ENCODE measurements at places on chromosomes 12 and 14.

- DNase-seq, result no peak
Measured at GRCh38 chr14:54617467-54617866, 50.5 kb downstream of the SAMD4A start.

DNA sequence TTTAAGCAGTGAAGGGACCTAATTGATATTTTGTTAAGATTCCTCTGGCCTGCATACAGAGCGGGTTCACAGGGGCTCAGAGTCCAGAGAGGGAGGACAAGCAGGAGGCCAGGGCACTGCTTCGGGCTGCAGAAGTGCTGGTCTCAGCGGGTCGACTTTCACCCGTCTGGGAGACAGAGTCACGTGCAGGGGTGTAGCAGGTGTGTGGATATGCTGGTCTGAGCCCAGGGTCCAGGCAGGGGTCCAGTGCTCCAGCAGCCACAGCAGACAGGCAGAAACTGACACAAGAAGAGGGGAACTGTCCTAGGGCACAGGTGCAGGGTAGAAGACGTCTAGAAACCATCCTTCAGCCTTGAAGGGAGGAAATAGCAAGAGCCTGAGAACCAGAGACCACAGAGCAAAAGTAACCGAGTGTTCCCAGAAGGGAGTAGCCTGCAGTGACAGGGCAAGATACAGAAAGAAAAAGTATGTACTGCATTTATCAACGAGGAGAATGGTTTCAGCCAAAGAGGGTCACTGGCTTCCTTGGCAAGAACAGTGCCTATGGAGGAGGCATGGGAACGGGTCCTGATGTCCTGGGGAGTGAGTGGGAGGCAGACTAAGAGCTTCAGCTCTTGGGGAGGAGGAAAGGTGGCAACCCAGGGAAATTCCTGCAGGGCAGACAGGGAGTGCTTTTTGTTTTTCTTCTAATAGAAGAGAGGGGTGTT, 28.7 kb downstream of the FBXO21 start:
- no peak for DNase-seq

DNA sequence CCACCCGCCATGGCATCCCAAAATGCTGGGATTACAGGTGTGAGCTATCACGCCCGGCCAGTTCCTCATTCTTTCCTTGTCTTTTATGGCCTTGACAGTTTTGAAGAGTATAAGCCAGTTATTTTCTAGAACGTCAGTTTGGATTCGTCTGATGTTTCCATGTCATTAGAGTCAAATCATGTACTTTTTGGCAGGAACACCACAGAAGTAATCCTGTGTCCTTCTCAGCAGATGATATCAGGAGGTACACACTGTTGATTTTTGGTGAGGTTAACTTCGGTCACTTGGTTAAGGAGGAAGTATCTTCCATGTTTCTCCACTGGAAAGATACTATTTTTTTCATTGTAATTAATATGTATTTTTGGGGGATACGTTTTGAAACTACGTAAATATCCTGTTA, 25.1 kb upstream of the VPS33A start:
- DNase-seq, result no peak

DNA sequence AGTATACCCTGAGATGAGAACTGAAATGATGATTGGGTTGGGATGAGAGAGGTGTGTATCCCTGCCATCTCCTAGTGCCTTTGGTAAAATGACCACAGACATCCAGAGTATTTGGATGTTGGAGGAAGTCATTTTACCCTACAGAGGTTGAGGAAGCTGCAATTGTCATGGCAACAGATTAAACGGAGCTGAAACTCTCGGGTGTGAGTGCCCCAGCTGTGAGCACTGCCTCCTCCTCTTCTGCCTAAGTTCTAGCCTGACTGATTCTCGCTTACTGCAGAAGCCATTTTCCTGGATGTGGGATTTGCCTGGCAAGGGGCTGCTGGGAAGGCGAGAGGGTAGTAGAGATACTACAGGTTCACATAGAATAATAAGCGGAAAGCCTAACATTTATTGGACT, 10.3 kb upstream of the PPP4R4 start:
- no peak for DNase-seq

DNA sequence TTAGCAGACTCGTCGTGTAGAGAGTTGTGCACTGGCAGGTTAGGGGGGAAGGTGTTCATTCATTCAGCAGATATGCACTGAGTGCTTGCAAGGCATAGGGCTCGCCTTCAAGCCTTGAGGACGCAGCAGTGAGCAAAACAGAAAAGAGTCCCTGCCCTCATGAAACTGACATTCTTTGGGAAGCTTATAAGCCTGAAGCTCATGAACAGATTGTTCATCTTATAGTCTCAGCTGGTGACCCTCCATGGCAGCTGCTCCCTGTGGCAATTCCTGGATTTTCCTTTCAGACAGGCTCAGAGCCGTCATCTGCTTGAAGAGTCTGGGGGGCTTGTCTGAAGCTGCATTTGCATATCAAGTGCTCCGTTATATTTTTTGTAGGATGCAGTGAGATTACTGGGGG, 148.4 kb downstream of the PRKCH start:
- DNase-seq, result no peak

- DNase-seq, result no peak
Measured at GRCh38 chr12:81968421-81968820, 209.3 kb upstream of the PPFIA2 start.
